ENCODE measurements at places on chromosomes 1 and 21.

- DNase-seq: peak; percentile 55
Observed at GRCh38 chr1:39098546-39099250, 72.5 kb downstream of the NDUFS5 start.

DNA sequence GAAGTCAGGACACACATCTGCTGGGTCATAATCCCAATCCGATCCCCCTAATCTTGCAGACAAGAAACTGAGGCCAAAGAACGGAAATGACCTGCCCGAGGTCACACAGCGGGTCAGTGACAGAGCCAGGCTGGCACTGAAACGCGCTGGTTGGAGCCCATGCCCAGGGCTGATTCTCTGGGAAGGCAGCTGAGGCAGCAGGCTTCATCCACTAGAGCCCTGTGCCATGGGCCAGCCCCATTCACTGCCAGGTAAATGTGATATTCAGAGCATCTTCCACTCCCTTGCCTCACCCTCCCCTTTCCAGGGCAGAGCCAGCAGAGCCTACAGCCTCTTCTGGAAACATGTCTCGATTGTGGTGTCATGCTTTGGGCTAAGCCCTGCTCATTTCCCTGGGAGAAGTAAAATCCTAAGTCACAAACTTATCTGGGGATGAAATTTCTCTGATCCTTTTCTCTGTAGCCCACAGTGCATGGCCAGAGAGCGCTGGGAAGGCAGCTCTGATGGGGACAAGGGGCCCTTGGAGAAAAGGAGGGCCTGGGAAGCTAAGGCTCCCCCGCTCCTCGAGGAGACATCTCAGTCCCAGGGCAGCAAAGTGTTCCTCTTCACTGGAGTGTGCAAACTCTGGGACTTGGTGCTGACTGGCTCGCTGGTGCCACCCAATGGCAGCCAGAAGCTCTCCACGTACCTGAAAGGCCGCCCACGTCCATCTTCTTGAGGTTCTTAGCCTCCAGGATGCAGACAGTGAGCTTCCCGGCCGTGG is 110.4 kb downstream of the SYT2 start:
- no peak for DNase-seq

GRCh38 chr21:43645976-43646375 is 13.3 kb downstream of the HSF2BP start:
- no peak for DNase-seq

DNA sequence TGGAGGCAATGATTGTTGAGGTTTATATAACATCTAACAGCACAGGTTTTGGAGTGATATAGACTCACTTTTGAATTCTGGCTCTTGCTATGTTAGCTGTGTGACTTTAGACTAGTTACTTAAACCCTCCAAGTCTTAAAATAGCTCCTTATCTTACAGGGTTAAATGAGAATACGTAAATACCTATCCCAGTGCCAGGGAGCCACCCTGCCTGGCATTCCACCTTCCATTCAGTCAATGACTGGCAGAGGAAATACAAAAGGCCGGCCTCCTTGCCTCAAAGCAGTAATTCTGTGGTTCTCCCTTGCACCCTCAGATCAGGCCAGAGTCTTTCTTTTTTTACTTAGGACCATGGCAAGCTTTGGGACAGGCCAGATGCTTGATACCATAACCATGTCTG is 31.8 kb downstream of the DBT start:
- DNase-seq: no peak

DNA sequence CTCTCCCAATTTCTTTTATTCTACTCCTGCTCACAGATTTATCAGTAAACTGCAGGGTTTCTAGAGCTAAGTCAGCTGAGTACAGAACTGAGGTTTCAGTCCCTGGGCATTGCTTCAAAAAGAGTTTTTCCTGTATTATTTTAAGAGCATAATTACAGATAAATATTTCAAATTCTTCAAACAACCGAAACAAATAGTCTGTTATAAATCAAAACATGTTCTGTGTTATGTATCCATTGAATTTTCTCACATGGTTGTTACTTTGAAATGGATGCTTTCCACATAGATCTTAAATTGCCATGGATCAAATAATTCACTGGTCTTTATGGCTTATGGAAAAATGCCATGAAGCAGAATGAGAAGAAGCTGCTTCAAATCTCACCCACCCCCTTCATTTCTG is 64.5 kb downstream of the LRRC8C start:
- DNase-seq: no peak

All from activated CD8-positive, alpha-beta memory T cell treated with anti-CD3 and anti-CD28 coated beads, Interleukin-2, amount 50 U/mL, for 4 hours (primary cell).